T47D (cell line): ENCODE measurements at places on chromosomes 7 and 10.
A peak's percentile ranks its signal among the peaks of the same experiment; 100 is the strongest.

GRCh38 chr7:129779602-129780256, 168.2 kb downstream of the NRF1 start:
- DNase-seq = peak; percentile 91

GRCh38 chr10:26869528-26869927, 8.8 kb upstream of the ABI1 start:
- DNase-seq = no peak

- no peak for DNase-seq
Observed at GRCh38 chr10:97024168-97025073, 161.3 kb downstream of the SLIT1 start.

GRCh38 chr10:27710014-27710413, 35.6 kb downstream of the MKX start:
- DNase-seq = no peak

GRCh38 chr10:44389556-44389955, 4.7 kb upstream of the CXCL12 start:
- no peak for DNase-seq

DNA sequence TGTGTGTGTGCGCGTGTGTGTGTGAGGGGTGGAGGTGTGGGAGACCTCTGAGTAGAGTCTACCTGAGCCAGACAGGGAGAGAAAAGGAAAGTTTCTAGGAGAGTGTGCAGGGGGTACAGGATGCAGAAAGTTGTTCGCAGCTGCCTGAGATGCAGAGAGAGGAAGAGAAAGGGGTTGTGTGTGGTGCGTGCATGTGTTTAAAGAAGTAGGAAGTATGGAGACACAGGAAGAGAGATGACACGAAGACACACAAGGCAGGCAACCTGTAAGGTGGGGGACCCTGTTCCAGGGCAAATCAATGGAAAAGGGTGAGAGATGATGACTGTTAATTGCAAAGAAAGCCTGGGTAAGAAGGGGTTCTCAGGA, 52.2 kb downstream of the C10orf105 start:
- DNase-seq = no peak
